ENCODE measurements at places on chromosomes 3 and 15.

- no peak for DNase-seq
Observed at GRCh38 chr3:10420745-10421475, 84.5 kb downstream of the ATP2B2 start.

- DNase-seq, result no peak
Observed at GRCh38 chr15:89371228-89372044, 36.8 kb upstream of the POLG start.

DNA sequence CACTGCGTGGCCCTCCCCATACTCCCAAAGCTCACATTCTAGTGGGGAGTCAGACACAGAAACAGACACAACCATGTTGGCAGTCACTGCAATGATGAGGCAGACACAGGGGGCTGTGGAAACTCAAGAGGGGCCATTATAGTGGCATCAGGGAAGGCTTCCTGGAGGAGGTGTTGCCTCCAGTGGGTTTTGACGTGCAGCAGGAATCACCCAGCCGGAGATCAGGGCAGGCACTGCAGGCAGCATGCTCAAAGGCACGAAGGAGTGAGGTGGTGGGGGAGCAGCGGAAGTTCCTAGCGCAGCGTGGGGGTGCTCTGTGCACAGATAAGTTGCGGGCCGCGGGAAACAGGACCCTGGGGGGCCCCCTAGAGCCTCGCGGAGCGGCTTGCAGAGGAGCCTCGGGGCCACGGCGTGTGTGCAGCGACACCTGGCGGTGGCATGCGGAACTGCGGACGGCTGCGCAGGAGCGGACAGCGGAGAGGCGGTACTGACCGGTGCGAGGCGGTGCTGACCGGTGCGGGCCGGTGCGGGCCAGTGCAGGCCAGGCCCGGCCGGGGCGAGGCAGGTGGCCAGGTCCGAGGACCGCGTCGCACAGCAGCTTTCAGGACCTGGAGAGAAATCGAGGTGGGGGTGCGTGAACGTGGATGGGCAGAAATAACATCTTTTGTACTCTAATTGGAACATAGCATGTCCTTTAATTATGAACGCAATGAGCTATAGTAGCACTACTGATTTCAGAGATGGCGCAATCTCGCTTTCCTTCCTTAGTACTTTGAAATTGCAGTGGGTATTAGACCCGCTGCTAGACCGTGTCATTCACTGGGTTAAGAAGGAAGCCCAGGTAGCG lies 101.5 kb downstream of the FBLN2 start:
- DNase-seq, result peak; percentile 69

DNA sequence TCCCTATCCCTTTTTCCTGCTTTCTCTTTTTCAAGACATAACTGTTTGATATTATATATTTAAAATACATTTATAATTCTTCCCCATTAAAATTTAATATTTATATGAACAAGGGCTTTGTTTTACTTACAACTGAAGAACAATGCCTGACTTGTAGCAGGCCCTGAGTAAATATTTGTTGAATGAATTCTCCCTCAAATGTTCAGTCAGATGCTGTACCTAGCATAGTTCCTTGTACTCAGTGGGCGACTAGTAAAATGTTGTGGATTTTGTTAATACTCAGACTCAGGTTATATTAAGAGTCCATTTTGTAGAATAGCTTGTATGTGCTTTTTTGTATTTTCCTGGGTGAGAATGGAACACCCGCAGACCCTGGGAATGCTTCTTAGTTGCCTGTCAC lies 69.1 kb downstream of the SEC22A start:
- DNase-seq, result no peak

- DNase-seq, result no peak
Observed at GRCh38 chr15:38667890-38668850, 103.6 kb upstream of the RASGRP1 start.

GRCh38 chr3:139659511-139659910 lies 18.3 kb downstream of the NMNAT3 start:
- DNase-seq, result no peak

DNA sequence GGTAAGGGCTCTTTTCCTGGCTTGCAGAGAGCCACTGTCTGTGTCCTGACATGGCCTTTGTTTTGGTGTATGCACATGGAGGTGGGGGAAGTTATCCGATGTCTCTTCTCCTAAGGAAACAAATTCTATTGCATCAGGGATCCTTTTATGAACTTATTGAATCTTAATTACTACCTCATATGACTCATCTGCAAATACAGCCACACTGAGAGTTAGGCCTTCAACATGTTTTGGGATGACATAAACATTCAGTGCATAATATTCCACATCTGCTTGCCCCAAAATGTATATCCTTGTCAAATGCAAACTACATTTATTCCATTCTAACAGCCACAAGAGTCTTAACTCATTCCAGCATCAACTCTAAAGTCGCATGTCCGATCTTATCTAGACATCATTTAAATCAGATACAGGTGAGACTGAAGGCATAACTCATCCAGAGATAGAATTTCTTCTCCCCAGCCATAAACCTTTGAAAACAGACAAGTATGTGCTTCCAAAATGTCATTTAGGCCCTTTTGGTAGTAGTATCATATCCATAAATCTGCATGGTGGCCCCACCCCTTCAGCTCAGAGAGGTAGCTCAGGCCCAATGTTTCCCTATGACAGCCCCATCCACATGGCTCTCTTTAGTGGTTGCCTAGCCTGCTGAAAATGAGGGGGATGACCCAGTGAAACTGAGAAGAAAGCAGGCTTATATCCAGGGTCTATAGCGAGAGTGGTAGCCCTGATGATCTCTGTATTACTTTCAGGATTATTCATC lies 289.5 kb upstream of the ALCAM start:
- DNase-seq, result no peak

- no peak for DNase-seq
Observed at GRCh38 chr3:34364335-34364734, 565.9 kb downstream of the PDCD6IP start.

DNA sequence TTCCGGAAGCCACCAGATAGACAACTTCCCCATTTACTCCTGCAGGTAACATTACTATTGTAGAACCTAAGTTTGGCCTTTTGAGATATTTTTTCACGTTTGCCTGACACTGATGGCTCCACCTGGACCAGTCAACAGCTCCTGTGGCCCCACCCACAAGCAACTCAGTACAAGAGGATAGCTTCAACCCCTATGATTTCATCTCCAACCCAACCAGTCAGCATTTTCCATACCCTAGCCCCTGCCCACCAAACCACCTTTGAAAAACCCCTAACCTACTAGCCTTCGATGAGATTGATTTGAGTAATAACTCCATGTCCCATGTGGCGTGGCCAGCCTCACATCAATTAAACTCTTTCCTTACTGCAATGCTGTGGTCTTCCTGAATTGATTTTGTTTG lies 950 bp upstream of the EHHADH start:
- no peak for DNase-seq

- no peak for DNase-seq
Observed at GRCh38 chr3:32373844-32374243, 17.8 kb upstream of the CMTM7 start.

- no peak for DNase-seq
Observed at GRCh38 chr15:101488300-101489164, 975 bp downstream of the PCSK6 start.

DNA sequence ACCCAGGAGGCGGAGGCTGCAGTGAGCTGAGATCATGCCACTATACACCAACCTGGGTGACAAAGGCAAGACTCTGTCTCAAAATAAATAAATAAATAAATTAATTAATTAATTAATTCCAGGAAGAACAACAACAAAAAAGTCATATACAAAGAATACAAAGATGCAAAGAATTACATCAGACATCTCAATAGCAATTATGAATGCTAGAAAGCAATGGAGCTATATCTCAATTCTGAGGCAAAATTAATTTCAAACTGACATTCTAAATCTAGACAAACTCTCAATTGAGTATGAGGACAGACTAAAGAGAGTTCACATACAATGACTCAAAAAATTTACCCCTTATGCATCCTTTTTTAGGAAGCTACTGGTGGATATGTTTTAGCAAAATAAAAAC lies 69.6 kb upstream of the CTNNB1 start:
- DNase-seq, result no peak

- DNase-seq, result no peak
Observed at GRCh38 chr15:74449095-74449494, 11.9 kb downstream of the UBL7 start.

DNA sequence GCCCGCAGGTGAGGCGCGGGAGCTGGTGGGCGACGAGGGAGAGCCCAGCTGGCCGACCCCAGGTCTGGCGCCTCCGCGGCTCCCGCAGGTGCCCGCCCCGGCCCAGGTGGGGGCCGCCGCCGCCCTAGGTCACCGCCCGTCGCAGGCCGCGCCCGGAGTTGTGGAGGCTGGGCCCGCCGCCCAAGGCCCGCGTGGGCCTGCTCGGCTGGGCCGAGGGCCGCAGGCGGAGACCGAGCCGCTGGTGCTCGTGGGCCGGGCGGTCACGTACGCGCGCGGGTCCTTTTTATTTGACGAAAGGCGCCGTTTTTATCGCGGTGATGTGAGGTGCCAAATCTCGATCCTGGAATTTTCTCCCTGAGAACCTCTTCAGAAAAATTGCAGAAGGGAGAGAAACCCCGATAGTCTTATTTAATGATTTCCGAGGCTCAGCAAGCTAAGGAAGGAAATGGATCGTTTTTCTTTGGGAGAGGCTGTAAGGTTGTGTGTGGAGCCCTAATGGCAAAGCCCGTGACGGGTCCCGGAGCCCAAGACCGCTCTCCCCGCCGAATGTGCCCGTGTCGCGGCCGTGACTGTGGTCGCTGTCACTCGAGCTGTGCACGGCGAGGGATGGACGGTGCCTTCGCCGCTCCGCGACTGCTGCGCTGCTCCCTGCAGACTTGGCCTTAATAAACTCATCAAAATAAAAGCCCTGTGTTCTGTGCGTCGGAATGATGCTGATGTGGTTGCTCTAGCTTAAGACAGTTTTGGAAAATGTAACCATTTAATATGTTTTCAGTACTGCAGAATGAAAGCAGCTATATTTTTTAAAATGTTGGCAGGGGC lies 612 bp downstream of the APPL1 start:
- no peak for DNase-seq

DNA sequence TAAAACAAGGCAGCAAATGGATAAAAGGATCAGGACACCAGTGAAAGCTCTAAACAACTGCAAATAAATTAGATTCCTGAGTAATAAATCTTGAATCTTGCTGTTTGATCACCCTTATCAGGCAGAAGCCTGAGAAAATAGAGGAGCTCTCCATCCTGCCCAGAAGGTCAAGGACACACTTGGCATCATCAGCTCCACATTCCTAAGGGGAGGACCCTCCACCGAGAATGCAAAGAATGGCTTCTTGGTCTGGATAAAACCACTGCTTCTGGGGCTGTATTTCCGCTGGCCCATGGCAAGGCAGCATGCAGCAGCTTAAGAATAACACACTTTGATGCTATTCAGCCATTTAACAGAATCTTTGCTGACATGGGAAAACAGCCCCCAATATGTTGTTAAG lies 108.9 kb upstream of the TSC22D2 start:
- DNase-seq, result no peak

DNA sequence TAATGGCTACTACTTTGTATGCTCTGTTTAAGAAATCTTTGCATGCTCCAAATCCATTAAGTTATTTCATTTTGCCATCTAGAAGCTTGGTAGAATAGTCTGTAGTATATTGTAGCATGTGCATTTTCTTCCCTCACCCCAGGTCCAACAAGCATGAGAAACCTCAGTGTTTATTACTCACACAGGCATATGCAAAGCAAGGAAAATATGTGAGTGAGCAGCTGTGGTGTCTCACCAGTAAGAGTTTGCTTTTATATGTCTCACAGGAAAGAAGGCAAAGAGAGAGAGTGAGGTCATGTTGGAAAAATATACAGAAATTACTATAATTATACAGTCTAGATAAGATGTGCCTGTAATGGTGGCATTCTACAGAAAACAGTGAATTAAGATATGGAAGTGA lies 312.5 kb downstream of the C3orf38 start:
- no peak for DNase-seq

DNA sequence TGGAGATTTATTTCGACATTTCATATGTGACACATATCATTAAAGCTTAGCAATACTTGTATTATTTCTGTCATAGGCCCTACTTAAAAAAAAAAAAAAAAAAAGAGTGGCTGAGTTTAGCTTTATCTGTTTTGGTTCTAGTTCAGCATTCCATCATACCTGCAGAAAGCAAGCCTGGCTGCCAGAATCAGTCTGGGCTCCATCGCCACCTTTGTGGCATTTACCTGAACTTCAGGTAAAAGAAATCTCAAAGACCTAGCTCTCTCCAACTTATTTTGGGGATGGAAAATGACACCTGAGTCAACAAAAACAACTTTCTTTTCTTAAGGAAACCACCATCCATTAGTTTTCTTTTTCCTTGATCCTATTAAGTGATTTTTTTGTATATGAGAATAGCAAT lies 82.1 kb downstream of the NEK10 start:
- DNase-seq, result no peak

GRCh38 chr3:72261566-72262564 lies 476.9 kb upstream of the PROK2 start:
- no peak for DNase-seq

DNA sequence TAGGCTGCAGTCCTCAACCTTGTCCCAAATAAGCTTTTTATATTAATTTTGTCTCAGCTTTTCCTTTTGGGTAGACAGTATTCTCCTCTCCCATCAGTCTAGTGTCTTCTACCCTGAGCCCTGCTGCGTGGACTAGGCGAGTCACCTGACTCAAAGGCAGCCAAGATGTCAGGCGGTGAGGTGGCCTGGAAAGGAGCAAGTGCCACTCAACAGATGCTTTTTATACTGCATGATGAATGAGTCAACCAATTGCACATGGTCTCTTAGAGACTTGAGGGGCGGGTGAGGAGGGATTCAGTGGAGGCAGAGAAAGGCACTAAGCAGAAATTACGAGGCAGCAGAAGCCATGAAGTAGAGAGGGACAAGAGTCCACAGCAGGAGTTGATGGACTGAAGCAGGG lies 95.9 kb downstream of the FRMD4B start:
- no peak for DNase-seq
